ENCODE measurements at places on chromosomes 11 and 22.

- DNase-seq: no peak
These were observed 48.8 kb downstream of the MN1 start for GRCh38 chr22:27752771-27753170.

GRCh38 chr11:86056351-86056854 is 12.5 kb downstream of the PICALM start:
- no peak for DNase-seq

GRCh38 chr11:71327156-71328085 is 75.0 kb upstream of the SHANK2 start:
- DNase-seq: no peak

GRCh38 chr22:35735542-35735941 is 17.9 kb downstream of the APOL5 start:
- DNase-seq: no peak

DNA sequence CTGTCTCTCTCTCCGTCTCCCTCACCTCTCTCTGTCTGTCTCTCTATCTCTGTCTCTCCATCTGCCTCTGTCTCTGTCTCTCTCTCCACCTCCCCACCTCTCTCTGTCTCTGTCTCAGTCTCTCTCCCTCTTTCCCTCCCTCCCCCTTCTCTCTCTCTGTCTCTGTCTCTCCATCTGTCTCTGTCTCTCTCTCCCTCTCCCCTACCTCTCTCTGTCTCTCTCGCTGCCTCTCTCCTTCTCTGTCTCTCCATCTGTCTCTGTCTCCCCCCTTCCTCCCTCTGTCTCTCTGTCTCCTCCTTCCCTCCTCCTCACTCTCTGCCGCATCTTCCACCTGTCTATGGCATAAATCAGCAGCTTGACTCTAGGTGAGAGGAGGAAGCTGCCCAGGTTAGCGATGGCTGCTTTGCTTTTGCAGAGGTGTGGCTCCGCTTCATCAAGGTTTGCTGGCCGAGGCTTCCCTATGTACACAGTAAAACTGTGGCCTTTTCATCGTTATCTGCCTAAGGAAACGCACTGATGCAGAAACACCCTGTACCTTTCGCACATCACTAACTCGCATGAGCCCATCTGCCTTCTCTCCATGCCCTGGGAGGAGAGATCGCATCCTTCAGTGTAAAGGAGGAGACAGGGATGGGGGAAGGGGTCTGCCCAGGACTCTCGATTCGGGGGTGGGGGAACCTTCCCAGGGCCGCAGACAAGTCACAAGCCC is 44.5 kb downstream of the ANO1 start:
- DNase-seq: no peak

- DNase-seq: no peak
These were observed 216.0 kb upstream of the ISX start for GRCh38 chr22:34849965-34850364.

GRCh38 chr11:122745111-122745510 is 89.6 kb downstream of the UBASH3B start:
- DNase-seq: no peak

DNA sequence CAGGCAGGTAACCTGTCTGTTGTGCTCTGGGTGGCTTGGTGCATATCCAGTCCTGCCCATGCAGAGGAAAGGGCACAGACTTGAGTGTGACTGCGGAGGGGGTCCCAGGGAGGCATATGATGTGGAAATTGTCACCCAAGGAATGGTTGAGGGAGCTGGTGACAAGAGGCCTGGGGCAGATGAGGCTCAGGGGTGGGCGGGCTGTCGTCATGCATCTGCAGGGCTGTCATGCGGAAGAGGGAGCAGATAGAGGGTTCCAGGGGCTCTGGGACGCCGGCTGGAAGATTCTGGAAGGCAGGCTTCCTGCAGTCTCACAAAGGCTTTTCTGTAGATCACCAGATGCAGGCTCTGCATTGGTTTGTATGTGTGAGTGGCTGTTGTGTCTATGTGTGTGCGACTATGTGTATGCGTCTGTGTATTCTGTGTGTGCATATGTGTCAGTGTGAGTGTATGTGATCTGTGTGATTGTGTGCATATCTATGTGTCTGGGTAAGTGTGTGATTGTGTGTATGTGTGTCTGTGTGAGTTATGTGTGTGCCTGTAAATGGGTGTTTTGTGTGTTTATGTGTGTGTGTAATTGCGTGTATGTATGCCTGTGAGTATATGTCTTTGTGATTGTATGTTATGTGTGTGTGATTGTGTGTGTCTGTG is 7.6 kb upstream of the CACNA1I start:
- DNase-seq: no peak

DNA sequence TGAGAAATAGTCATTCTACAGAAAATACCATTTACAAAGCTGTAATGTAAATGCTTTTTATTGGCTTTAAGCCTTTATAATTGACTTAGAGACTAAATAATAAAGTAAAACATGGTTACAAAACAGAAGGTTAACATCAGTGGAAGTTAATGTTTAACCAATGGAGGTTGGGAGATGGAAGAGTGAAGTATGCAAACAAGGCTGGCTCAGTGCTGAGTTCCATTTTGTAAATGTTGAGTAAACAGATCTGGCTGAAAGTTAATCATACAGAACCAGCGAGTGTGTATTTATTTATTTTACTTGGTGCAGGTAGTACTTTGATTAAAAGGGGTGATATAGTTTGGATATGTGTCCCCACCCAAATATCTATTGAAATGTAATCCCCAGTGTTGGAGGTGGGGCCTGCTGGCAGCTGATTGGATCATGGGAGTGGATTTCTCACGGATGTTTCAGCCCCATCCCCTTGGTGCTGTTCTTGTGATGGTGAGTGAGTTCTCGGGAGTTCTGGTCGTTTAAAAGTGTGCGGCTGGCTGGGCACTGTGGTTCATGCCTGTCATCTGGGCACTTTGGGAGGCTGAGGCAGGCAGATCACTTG is 827.4 kb downstream of the OPCML start:
- DNase-seq: no peak

GRCh38 chr11:47395223-47396048 is 13.0 kb upstream of the SLC39A13 start:
- DNase-seq: no peak

DNA sequence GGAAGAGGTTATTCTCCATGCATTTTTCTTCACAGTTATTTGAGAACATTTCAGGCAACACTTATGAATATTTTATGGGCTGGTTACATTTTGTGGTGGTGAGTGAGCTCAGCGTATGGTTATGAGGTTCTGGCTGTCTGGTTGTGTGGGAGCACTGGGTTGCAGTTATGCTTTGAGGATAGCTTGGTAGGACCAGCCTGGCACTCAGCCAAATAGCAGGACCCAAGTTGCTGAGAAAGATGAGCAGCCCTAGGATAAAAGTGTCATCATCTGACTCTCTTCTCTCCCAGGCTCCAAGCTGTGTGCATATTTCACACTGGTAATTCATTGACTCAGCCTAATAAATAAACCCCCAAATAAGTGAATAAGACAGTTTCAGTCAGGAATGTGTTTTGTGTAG is 8.1 kb upstream of the SRSF8 start:
- no peak for DNase-seq

- no peak for DNase-seq
These were observed 12.2 kb upstream of the ZBTB16 start for GRCh38 chr11:114047327-114047726.

GRCh38 chr22:12613199-12613598 is 2914.8 kb upstream of the OR11H1 start:
- DNase-seq: no peak

DNA sequence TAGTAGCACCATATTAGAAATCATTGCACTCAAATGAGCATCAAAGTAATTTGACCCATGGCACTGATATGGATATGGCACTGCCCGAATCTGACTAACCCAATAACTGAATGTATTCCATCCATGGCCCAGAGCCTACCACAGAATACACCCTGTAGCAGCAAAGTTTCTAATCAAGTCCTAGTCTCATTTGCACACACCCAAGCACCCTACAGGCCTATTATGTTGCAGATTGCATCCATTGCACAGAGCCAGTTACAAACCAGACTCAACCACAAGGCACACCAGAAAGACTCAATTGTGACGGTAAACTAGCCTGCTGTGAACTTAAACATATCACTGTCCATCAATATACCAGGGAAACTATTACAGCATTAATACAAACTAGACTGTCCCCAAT is 6.5 kb downstream of the OR52E5 start:
- DNase-seq: no peak

DNA sequence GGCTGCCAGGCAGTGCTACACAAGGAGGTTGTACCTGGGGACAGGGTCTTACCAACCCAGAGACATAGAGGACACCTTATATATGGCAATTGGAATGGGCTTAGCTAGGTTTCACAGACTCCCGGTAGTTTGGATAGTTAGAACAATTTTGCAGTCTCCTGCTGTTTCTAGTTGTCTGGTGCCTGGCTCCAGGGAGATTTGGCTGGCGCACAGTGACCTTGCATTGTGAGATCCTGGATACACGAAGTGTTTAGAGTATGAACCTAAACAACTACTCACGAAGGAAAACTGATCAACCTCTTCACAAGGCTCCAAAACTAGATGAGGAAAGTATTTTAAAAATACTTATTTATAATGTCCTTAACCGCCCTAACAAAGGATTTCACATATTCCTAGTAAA is 614.7 kb downstream of the FAM181B start:
- no peak for DNase-seq

DNA sequence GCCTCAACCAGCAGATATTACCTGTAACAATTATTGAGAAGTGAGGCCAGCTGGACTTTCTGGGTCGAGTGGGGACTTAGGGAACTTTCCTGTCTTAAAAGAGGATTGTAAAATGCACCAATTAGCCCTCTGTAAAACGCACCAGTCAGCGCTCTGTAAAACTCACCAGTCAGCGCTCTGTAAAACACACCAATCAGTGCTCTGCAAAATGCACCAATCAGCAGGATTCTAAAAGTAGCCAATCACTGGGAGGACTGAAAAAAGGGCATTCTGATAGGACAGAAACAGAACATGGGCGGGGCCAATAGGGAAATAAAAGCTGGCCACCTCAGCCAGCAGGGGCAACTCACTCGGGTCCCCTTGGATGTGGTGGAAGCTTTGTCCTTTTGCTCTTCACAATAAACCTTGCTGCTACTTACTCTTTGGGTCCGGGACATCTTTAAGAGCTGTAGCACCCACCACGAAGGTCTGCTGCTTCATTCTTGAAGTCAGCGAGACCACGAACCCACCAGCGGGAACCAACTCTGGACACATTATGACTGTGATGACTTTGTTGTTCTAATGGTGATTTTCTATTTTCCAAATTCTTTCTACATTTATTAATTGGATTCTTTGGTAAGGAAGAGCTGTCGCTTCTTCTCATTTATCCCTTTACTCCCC is 40.2 kb upstream of the FGF3 start:
- no peak for DNase-seq

All from stimulated activated CD4-positive, alpha-beta T cell treated with anti-CD3 and anti-CD28 coated beads, Interleukin-1b, Interleukin-23, amount 100 ng/mL, for 4 hours (primary cell).